ENCODE measurements at places on chromosomes 4 and X. TPM values are rescaled to one million over a fixed set of nuclear protein-coding genes. Genes with fewer than 3 reads are reported as not detected.

ACE2 gene
- 3.5 TPM for total RNA-seq

MCF2 gene
- total RNA-seq: 0.39 TPM

DNA sequence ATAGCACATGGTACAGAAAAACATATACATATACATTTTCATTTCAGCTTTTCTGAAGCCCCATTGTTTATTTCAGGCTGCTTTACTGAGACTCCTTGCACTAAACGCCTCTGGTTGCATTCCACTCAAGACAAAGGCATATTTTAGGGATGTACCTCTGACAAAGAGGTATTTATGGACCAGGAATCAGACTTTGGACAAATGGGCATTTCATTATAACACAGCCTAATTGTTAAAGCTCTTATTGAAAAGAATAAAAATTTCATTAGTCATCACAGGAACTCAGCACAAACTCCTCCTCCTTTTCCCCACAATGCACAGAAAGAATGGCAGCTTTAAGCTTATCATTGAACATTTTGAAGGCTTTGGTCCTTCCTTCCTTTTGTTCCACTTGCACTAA lies 62.9 kb upstream of the UGT8 start:
- no peak for DNase-seq

GRCh38 chr4:82818664-82819662 lies 20.4 kb upstream of the SCD5 start:
- DNase-seq: no peak
